Stimulated activated CD4-positive, alpha-beta T cell treated with anti-CD3 and anti-CD28 coated beads, Interleukin-12 subunit alpha, Interleukin-12 subunit beta, amount 100 ng/mL, for 48 hours (primary cell): ENCODE measurements at places on chromosomes 7 and 10.

GRCh38 chr7:34061149-34061548, 155.8 kb downstream of the BMPER start:
- no peak for DNase-seq

- DNase-seq, result no peak
Measured at GRCh38 chr10:16942381-16943078, 125.3 kb upstream of the RSU1 start.

DNA sequence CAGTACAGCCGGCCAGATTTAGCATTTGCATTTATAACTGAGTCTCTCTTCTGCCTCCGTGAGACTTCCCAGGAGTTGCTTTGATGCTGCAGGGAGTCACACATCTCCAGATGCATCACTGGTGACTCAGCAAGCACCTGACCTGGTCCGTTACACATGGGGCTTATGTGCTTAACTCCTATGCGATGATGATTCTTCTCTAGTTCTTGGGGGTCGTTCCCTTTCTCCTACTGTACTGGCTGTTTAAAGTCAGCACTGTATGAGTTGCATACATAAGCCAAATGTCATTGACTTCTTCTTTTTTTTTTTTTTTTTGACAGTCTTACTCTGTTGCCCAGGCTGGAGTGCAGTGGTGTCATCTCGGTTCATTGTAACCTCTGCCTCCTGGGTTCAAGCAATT, 13.0 kb upstream of the AKR1E2 start:
- DNase-seq, result no peak

DNA sequence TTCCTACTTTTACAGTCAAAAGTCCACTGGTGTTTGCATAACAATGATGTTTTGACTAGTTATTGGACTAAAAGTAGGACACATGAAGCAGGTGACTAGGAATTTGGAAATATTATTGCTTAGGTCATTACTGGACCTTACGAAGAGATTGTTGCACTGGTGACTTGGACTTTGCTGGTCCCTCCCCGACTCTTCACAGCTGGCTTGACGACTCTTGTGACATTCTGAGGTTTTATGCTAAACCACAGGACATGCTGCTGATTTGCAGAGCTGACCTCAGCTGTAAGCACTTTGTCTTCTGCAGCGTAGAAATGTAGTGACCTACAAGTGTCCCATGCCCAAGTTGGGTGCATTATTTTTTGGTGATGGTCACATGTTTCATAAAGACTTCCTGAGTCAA, 21.9 kb downstream of the PCBD1 start:
- no peak for DNase-seq

DNA sequence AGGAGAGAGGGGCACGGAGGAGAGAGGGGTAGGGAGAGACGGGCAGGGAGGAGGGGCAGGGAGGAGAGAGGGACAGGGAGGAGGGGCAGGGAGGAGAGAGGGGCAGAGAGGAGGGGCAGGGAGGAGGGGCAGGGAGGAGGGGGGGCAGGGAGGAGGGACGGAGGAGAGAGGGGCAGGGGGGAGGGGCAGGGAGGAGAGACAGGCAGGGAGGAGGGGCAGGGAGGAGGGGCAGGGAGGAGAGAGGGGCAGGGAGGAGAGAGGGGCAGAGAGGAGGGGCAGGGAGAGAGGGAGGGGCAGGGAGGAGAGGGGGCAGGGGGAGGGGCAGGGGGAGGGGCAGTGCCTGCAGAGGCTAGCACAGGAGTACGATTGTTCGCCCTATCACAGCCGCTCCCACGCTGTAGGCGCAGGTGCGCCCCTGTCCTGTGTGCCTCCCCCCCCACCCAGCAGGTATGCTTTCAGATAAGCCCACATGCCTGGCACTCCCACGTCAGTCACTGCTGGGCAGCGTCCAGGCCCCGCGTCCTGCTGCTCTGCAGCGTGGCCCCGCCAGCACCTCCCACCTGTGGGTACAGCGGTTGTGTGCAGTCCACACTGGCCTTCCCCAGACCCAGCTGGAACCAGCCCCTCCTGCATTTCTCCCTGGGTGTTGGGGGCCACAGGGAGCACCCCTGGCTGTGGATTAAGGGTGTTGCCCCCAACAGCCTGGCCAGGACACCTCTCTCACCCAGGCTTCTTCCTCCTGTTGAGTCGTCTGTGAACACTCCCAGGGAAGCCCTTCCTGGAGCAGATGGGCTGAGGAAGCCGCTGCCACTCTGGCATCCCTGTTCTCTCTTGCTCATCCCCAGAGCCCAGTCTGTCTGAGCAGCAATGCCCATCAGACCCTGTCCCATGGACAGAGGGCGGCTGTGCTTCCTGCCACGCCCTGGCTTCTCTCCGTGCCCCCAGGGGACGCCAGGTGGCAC, 10.8 kb downstream of the NKX6-2 start:
- DNase-seq, result no peak

DNA sequence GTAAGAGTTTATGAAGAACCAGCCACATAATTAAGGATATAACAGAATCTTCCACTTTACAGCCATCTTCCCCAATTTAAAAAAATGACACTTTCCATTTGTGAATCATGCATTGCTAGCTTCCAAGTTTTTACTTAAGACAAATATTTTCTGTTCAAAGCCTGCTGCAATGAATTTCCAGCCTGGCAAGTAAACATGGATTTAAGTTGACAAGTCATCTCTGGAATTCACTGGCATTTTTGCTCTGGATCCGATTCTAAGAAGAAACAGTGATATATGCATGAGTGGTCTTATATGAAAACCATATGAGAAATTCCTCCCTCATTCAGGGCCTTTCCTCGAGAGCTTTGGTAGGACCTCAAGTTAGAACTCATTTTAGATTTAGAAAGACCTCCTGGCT, 116.1 kb upstream of the CDCA7L start:
- DNase-seq, result no peak

DNA sequence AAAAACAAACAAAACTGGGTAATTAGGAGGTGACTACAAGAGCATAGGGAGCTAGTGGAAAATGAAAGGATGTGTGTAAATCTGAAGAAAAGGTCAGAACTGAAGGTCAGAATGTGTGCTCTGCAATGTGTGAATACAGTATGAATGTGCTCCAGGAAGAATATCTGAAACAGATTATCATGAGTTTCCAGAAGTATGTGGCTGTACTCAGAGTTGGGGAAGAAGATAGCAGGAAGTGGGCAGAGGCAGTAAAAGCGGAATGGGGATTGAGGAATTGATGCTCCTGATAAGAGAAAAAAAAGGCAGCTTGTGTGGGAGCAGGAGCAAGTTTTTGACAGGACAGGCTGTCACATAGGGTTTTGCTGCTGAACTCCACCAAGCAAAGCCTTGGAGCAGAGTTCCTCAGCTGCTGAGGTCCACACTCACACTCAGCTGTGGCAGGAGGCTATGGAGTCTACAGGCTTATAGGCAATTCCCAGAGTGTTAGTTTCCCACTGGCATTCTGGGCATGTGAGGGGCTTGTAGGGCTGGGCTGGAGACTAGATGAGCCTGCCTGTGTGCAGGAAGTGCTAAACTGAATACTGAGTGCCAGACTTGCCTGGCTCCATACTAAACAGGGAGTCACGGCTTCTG, 22.9 kb downstream of the H2AZ2 start:
- DNase-seq, result no peak

- no peak for DNase-seq
Measured at GRCh38 chr7:142961973-142962926, at the start of gene KEL. KEL (minus strand) TSS chr7:142962363; CDS start chr7:142962206, 157 bp downstream.

DNA sequence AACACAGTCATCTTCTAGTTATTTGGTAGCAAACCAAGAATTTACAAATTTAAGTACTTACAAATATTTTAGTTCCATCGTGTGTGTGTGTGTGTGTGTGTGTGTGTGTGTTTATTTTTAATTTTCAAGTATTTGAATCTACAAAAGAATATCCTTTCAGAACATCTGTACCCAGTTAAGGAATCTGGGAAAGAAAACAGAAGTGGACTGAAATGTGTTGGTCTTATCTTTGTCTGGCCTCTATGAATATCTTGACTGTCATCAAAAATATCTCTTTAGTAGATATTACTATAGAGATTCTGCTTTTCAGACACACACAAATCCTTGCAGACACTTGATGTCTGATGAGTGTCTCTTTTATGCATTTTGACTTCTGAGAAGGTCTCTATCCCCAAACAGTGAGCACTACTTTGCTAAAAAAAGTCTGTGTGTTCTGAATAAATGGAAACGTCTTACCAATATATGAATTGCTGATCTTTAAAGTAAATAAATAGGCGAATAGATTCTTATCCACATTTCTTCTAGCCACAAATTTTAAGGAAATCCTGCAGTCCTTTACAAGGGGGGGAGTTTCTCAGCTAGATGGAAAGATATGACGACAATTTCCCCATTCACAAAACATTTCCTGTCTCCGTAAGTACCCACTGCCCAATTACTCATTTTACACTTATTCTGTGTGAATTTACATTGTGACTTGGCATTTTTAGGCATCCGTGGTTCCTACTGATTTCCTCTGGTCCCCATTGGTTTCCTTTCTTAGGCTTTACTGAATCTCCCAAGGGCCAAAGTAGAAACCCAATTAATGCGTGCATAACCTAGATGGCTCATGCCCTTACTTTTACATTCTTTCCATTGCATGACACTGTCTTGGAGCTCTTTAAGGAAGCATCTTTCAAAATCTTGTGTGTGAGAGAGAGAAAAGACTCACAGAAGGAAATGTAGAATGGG, 36.0 kb downstream of the NRCAM start:
- no peak for DNase-seq

GRCh38 chr10:31320550-31321211, 1.7 kb downstream of the ZEB1 start:
- no peak for DNase-seq

DNA sequence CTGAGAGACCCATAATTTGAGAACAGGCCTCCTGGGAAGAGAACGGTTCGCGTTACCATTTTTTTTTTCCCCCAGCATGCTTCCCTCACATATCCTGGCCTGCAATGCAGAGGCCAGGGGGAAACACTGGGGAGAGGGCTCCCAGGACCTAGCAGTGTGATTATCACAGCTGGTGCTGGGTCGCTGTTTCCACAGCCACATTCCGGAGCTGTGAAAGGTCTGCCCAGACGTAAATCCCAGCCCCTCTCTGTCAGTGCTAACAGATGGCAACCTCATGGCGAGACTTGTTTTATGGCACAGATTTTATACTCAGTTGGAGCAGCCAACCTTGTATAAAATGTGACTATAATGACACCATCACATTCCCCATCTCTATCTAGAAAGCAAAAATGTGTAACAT, 150.5 kb downstream of the PLXDC2 start:
- DNase-seq, result no peak

- no peak for DNase-seq
Measured at GRCh38 chr7:131900785-131901287, 344.4 kb upstream of the PODXL start.

DNA sequence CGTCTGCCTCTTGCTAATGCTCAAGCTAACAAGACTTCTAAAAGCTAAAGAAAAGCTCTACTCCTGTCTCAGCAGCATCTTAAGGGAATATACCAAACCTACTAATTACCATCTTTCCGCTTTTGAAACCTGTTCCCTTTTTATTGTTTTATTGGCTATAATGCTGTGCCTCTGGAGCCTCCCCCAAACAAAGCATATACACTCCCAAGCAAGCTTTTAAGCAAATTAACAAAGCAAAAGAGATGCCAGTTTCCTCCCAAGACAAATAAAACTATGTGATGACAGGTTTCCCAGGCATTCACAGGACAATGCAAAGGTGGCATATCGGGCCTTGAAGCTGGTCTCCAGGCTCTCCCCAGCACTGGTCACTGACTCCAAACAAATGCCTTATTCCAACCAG, 52.9 kb downstream of the SLC37A3 start:
- DNase-seq, result no peak

DNA sequence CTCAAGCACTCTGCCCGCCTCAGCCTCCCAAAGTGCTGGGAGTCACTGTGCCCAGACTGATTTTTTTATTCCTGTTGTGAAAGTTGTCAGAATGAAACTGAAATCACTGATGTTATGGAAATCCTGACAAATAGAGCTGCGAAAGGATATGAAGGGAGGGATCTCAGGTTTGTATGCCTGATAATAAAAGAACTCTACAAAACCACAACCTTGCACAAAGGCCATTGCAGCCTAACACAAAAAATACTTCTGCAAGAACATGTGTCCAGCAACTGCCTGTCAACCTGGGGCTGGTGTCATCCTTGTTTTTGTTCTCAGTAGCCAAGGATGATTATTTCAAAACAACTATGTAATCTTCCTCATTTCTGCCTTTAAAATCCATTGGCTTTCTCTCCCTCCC, 126.1 kb downstream of the NEBL start:
- DNase-seq, result no peak

DNA sequence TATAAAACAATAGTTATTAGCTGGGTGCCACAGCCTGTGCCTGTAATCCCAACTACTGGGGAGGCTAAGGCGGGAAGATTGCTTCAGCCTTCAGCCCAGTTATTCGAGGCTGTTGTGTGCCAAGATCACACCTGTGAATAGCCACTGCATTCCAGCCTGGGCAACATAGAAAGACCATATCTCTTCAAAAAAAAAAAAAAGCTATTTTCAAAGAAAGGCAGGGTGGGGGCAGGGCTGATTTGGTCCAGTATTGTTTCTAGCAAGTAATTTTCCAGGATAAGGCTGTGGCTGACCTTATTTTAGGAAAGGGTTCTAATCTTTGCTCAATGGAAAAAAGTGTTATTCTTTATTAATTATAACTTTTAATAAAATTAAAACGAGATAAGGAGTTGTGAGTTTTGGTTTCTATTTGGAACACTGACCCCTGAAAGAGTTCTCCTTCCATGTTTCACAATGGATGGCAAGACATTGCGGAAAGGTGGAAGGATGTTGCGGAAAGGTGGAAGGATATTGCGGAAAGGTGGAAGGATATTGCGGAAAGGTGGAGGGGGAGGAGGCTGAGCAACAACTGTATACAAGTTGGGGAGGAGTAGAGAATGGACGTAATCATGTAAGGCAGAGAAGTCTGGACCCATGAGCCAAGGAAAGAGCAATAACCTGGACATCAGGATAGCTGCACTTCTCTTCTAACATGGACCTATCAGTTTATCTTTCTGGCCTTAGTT, 1.5 kb upstream of the C1GALT1 start:
- DNase-seq, result no peak

- DNase-seq, result no peak
Measured at GRCh38 chr7:104230606-104231005, 22.8 kb upstream of the ORC5 start.

GRCh38 chr10:77498829-77499228, 138.8 kb downstream of the KCNMA1 start:
- DNase-seq, result no peak

GRCh38 chr7:47792521-47793121, 155.6 kb downstream of the PKD1L1 start:
- no peak for DNase-seq

- DNase-seq, result no peak
Measured at GRCh38 chr7:25895792-25896171, 256.2 kb upstream of the NFE2L3 start.
